Stimulated activated CD8-positive, alpha-beta memory T cell treated with anti-CD3 and anti-CD28 coated beads, Interleukin-4, amount 100 ng/mL, for 1 hour (primary cell): ENCODE measurements at places on chromosomes 7 and 10.

DNA sequence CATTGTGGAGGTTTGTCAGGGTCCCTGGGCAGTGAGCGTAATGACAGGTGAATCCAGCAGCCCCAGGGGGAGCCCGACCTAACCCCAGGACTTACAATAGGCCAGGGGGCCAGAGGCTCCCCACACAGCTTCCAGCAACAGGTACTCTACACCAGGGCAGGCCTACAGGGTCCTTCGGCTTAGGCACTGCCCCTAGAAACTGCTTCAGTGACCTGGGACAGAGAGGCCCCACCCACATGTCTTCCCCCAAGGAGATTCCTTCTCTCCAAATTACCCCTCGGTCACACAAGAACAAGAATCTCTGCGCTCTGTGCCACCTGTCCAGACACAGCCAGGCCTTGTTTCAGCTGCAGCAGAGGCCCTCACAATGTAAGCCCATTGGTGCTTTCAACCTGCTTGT, 24.4 kb downstream of the SKIDA1 start:
- DNase-seq: no peak

DNA sequence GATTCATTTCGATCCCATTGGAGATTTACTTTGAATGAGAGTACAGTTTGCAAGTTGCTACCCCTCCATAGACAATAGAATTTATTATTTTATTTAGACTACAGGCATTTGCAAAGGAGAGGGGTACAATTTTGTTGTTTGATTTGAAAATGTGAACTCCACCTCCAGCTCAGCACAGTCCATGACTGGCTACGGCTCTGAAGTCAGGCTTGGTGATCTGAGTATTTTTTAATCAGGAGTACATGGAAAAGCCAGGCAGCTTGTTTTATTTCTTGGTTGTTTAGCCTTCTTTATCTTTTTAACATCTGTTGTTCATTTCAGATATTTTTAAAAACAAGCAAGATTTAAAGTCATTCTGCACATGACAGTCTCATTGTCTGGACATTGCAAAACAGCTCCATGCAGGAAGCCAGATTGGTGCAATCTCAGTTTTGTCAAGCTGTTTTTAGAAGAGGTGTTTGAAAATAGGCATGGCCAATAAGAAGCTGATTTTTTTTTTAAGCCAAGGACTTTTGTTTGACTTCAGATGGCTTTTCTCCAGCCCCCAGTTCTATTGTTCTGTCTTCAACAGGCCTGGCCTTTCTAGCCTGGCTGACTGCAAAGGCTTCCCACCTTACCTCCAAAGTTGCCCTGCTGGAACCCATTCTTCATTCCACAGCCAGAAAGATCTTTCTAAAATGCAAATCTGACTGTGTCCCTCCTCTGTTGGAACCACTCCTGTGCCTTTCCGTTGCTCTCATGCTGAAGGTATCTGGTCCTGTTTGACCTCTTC, 12.2 kb downstream of the PLXDC2 start:
- no peak for DNase-seq

DNA sequence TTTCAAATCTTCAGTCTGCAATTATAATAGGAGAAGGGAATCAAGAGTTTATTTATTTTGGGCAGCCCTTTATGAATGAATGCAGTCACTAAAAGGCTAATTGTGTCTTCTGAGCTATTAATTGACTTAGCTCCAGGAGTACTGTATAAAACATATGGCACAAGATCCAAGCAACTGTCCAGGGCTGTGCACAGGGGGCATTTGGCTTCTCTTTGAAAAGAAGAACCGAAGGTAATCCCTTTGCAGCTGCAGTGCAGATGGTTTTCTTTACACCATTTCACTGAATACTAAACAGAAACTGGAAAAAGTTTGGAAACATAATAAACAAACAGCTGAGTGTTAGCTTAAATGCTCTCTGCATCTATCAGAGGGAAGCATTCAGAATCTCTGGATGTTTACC, 282.6 kb upstream of the LRRN3 start:
- no peak for DNase-seq

DNA sequence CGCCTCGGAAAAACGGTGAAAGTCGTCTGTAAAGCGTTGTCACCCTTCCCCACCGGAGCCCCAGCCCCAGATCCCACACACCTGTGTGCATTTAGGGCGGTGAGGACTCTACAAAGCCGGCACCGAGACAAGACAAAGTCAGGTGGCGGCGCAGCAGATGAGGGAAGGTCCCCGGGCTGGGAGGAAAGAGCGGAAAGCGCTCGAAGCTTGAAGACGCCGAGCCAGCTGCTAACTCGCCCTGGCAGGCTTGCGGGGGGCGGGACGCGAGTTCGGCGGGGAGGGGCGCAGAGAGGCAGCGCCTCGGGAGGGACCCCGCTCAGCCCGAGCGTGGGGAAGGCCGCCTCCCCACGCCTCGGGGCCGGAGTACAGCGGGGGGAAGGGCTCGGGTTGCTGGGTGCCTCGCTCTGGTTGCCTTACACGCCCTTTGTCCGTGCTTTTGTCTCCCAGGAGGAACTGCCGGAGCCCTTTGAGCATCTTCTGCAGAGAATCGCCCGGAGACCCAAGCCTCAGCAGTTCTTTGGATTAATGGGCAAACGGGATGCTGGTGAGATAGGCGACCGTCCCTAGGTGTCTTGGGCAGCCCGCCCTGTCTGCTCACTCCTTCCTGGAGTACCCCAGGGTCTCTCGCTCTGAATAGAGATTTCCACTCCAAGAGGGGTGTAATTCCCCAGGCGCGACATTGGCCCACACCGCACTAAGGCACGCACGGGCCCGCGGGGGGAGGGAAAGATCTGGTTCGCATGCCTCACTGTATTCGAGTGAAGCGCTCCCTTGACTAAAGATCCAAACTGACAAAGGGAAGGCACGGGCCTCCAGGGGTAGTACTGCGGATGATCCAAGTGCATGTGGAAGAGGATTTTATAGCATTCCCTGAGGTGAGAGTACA, 1.6 kb downstream of the TAC1 start:
- no peak for DNase-seq

GRCh38 chr7:117269417-117269816, 53.4 kb downstream of the WNT2 start:
- DNase-seq: no peak

- no peak for DNase-seq
Observed at GRCh38 chr7:142880876-142881505, 4.6 kb downstream of the TRPV6 start.

- no peak for DNase-seq
Observed at GRCh38 chr7:94832051-94832450, 75.3 kb upstream of the PPP1R9A start.

DNA sequence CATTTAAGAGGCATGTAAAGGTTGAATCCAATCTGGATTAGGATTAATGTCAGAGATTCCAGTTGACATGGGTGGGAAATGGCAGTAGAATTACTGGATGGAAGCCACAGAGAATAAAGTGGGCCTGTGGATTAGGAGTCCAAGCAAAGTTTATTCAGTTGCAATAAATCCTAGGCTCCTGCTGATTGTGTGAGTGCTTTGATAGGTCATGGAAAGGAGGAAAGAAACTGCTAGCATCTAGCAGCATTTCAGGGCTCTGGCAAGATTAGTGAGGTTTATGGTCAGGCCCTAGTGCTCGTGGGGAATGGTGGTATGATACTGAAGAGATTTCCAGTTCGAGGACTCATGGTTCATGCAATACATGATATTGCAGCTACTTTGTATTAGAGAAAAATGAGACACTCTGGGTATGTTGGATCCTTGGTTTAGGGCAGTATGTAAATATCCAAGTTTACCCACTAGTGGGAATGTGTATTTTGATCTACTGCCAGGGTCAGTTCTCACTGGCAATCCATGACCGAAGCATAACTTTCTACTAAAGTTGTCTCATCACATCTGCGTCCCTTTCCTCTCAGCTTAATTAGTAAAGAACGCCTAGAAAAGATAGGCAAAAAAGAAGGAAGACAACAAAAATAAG, 235.0 kb downstream of the SUGCT start:
- DNase-seq: no peak

DNA sequence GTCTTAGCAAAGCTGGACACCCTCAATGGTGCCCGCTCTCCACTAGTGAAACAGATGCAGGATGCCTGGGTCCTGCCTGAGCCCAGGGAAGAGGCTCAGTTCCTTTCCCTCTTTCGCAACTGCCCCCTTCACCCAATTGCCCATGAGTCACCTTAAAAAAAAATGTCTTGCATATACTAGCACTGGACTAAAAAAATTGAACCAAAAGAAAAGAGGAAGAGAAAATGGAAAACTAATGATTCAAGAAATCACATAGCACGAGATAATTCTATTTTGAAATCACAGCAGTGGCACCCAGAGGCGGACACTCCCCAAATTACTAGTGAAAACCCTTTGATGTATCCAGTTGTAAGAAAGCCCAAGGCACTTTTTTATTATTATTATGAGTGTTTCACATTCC, 972.5 kb downstream of the LRMDA start:
- no peak for DNase-seq

DNA sequence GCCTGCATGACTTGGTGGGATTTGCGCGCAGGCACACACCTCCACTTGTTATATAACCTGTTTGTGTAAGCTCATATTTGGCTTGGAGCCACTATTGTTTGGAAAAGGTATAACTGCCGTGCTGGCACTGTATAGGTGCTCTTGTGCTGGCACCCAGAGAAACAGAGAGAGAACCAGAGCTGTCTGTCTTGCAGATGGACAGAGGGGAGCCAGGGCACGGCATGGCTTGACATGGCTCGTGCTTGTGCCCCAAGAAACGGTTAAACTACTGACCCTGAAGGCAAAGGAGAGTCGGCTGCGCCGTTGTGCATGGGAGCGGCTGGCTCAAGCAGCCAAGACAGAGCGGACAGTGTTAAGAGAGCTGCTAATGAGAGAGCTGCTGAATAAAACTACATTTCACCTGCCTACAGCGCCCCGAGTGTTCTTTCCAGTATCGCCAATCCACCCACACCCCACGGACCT, 23.2 kb downstream of the RAPGEF5 start:
- no peak for DNase-seq

DNA sequence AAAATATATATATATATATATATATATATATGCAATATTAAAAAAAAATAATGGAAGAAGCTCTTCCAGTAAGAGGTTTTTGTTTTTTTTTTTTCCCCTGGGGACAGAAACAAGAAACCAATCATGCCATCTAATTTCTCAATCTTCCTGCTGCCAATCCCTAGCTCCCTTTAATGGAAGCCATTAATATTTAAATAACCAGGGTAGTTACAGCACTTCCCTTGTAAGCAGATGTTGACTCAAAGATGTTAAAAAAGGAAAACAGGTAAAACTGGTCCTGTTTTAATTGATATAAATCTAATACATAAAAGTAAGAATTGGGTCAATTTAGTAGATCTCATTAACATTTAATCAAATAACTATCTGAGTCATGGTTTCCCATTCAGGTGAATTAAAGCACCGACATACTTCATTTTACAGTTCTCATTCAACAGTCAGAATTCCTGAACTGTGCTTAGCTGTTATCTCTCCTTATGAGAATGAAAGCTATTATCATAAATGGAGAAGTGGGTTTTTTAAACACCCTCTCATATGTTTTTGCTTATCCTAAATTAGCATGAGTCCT, 22.6 kb downstream of the CPVL start:
- no peak for DNase-seq

DNA sequence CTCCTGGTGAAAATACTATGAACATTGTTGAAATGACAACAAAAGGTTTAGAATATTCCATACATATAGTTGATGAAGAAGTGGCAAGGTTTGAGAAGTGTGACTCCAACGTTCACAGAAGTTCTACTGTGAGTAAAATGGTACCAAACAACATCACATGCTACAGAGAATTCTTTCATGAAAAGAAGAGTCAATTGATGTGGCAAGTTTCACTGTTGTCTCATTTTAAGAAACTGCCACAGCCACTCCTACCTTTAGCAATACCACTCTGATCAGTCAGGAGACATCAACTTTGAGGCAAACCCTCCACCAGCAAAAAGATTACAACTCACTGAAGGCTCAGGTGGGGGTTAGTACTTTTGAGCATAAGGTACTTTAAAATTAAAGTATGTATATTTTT, 693.3 kb downstream of the GRID1 start:
- no peak for DNase-seq

DNA sequence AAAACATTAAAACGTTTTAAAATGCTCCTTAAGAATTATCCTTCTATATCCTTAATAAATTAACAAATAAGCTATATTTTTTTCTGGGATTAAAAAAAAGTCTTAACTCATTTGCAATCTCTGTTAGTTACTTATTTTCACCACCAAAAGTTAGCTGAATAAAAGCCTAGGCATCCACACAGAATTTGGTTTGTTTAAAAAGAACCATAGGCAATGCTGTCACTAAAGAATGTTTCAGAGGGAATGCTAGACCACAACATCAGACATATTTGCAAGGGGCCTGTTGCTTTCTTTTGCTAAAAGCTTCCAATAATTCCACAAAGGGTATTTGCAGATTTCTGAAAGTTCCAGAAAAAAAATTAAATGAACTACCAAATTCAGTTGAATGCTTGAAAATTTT, 244.2 kb downstream of the POU6F2 start:
- no peak for DNase-seq

- DNase-seq: no peak
Observed at GRCh38 chr7:98322331-98323270, 41.1 kb downstream of the BRI3 start.

DNA sequence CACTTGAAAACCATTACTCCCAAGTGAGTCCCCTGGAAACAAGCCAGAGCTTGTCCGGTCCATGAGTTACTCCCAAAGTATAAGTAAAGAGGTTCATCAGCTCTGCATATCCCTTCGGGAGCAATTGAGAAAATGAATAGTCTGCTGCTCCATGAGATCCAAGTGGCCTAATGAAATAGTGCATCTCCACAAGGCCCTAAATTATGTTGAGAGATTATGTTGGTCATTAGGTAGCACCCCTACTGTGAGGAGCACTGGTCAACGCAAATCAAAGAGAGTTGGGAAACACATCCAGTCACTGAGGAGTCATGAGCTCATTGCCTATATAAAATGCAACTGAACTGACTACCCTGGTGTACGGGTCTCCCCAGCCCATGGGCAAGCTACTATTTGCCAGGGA, 205.5 kb upstream of the AOAH start:
- DNase-seq: no peak

- no peak for DNase-seq
Observed at GRCh38 chr10:78516236-78516635, 482.6 kb downstream of the RPS24 start.

- DNase-seq: no peak
Observed at GRCh38 chr10:109474261-109474660, 449.1 kb downstream of the XPNPEP1 start.

DNA sequence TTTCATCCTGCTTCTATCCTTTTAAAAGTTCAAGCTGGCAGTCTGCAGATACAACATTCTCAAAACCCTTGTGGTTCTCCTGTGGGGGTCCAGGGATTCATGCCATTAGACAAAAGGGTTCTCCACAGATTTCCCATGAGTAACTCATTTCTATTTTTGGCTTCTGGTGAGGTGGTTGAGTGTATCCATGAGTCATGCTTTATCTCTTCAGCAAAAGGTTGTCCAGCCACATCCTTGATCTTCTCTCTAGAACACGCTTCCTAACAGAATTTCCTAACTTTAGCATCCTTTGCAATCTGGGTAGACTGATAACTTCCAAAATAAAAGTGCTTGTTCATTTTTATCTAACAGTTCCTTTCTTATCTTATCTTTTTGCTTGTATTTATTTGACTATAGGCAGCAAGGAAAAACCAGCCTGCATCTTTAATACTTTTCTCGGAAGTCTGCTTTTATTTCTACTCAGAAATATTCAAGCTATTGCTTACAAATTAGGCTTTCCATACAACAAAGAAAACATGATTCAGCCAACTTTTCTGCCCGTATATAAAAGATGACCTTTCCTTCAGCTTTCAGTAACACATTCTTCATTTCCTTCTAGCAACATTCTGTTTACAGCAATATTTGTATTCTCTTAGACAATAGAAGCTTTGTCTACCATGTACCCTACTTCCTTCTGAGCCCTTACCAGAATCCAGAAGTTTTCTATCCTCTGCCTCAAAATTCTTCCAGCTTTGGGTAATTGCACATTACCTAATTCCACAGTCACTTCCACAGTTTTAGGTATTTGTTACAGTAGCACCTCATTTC, 79.3 kb upstream of the IL6 start:
- DNase-seq: no peak
